ENCODE measurements at places on chromosomes 3 and 15.

DNA sequence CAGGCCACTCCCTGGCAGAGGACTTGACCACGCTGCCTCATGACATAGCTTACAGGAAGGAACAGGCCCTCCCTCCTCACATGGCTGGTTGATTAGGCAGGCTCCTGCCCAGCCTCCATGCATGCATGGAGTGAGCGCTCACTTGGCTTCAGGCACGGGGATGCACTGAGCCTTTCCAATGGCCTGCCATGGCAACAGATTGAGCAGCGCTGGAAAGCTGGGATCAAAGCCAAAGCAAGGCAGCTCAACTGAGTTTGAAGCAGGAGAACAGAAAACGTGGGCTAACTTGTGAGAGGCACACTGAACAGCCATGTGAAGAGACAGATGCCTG, 5.9 kb upstream of the GRAMD2A start:
- DNase-seq: no peak

GRCh38 chr15:89374086-89374981, 39.7 kb upstream of the POLG start:
- no peak for DNase-seq

GRCh38 chr15:40877694-40878093, 3.7 kb upstream of the RHOV start:
- no peak for DNase-seq

- DNase-seq: no peak
These were observed 156.3 kb downstream of the HCN4 start for GRCh38 chr15:73212424-73212823.

GRCh38 chr3:5274091-5274490, 86.6 kb downstream of the EDEM1 start:
- no peak for DNase-seq

- no peak for DNase-seq
These were observed 8.5 kb downstream of the IP6K2 start for GRCh38 chr3:48708481-48708889.

DNA sequence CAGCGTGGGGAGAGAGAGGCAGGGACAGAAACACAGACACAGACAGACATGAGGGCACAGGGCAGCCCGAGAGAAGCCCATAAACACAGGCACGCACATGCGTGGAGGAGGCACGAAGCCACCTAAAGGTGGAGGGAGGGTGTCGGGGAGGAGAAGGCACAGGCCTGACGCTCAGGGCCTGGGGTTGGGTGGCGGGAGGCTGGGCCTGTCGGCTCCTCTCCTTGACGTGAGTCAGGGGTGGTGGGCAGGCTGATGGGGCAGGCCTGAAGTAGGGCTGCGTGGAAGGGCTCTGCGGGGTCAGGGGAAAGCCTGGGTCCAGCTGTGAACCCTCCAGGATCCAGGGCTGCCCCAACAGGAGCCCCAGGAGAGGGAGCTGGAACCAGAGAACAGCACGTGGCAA, 74.2 kb downstream of the EPHB3 start:
- no peak for DNase-seq

DNA sequence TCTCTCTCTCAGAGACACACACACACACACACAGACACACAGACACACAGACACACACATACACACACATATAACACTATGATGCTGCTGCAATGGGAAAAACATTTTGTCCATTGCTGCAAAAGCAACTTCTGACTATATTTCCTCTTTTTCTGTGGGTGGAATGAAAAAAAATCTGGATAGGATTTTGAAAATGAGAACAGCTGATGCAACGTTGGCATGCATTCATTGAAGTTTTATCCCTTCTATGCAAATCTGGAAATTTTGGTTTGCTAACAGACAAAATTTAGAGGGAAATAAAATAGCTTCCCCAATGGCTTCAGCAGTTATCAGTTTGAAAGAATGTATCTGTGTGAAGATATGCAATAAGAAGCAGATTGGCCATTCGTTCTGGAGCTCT, 763.4 kb upstream of the GRM7 start:
- no peak for DNase-seq

GRCh38 chr3:134066651-134067530, 37.2 kb upstream of the SLCO2A1 start:
- no peak for DNase-seq

DNA sequence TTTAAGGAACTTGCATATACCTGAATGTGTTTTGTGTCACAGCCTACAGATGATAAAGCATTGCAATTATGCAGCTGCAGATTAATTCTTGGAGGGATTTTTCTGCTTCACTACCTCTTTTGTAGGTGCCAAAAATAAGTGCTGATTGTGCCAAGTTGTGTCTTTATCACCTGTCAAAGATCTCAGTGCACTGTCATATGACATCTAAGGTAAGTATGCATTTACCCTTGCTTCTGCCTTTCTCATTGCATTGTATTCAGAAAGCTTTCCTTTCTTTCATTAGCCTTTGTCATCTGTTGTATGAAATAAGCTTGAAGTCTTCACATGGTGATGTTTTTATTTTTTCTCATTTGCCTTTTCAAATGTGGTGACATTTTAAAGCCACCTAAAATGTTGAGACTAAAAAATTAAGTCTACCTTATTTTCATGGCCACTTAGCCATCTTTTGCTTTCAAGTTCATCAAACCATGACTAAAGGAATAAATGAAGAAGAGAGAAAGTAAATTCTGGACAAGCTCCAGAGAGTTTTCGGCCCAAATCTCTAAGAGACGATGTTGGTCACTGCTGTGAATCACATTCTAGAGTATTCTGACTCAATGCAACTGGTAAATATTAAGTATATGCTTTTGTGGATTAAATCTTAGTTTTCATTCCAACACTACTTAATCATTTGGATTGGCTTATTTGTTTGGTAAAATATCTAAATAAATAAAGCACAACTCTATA, 381.8 kb upstream of the EPHA3 start:
- DNase-seq: no peak

DNA sequence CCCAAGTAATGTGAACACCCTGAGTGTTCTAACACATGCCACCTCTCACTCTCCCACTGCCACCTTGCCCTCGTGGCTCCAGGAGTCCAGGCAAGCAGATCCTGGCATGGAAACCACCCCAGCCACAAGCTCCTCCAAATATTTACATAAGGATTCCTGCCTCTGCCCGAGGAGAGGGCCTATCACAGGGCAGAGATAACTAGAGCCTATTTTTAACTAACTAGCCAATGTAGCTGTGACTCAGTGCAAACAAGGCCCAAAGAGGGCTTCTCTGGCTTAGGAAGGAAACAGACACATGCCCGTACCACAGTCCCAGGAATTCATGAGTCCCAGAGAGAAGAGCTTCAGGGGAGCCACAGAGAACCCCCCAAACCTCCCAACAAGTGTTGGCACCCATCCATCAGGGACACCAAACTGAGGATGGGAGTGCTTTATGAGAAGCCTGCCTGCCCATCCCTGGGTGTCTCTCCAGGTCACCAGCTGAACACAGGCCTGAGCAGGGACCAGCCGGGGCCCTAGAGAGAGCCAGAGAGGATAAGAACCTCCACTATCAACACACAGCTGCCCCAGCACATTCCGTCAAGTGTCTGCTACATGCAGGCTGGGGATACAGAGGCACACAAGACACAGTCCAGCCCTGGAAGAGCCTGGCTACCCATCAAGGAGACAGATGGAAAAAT, 9.2 kb downstream of the FYCO1 start:
- DNase-seq: no peak

- DNase-seq: no peak
These were observed 86.2 kb downstream of the USP13 start for GRCh38 chr3:179738998-179739397.

DNA sequence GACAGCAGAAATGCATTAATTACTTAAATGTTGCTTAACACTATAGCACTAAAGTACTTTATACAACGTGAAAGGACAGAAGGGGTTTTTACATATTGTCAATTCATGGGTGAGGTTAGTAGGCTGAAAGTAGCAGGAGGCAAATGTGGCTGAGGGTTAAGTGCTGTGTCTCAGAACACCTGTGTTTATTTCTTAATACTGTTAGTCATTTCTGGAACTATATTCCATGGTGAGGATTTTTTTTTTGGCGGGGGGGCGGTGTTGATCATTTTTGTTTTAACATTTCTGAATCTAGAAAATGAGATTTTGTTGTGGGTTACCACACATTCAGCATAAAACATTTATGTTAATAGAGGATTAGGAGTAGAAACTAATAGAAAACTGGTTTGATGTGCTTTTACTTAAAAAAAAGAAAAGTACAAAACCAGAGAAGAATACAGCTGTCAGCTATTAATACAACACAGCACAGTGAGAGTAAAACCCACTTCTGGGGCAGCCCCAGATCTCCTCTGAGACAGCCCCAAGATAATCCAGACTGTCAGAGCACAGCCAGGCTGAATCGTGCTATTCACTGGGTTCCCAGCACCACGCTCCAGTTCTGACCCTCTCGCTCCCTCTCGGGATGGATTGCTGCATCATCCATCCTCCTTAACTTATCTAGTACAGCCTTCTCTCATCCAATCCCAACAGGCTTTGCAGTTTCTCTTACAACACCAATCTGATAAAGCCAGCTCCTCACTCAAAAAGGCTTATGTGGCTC, 307.7 kb downstream of the TUSC7 start:
- no peak for DNase-seq

- DNase-seq: no peak
These were observed 487.5 kb downstream of the GABRG3 start for GRCh38 chr15:27458345-27459084.

DNA sequence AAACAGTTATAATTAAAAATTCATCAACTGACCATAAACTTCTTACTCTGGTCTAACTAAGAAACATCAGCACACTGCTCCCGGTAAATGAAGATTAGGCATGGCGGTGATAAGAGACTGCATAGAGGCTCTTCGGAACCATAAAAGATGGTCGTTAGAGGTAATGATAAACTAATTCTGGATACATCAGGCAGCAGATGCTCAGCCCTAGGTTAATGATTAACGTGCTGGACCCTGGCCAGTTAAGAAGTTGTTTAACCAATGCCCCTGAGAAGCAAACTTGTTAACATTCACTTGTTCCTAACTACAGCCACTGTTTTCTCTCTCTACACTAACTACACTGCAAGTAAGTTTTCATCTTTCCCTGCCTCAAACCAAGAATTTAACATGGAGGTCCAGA, 111.5 kb downstream of the PDZRN3 start:
- DNase-seq: no peak

GRCh38 chr15:35014241-35014640, 26.2 kb upstream of the ZNF770 start:
- no peak for DNase-seq

GRCh38 chr15:26790118-26790517, 17.3 kb upstream of the GABRB3 start:
- DNase-seq: no peak

- DNase-seq: no peak
These were observed 34.9 kb upstream of the SLC25A36 start for GRCh38 chr3:140906785-140907184.

DNA sequence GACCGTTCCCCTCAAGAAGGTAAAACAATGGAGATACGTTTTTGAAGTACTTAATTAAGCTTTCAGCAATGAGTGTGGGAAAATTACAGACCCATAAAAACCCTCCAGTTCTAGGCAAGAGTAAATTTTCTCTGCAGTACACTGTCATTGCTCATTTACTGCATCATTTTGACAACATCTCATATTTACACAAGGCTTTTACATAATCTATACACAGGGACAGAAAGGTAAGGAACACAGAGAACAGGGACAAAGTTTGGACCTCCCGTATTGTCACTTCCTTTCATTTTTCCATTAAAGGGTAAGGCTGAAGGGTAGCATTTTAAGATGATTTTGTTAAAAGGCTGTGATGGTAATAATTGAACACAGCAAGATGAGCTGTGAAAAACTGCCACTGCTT, 7.4 kb upstream of the HGD start:
- no peak for DNase-seq

- DNase-seq: no peak
These were observed 60.4 kb upstream of the CHD2 start for GRCh38 chr15:92839696-92840095.

- no peak for DNase-seq
These were observed 13.0 kb upstream of the MAPK6 start for GRCh38 chr15:52005748-52006701.

DNA sequence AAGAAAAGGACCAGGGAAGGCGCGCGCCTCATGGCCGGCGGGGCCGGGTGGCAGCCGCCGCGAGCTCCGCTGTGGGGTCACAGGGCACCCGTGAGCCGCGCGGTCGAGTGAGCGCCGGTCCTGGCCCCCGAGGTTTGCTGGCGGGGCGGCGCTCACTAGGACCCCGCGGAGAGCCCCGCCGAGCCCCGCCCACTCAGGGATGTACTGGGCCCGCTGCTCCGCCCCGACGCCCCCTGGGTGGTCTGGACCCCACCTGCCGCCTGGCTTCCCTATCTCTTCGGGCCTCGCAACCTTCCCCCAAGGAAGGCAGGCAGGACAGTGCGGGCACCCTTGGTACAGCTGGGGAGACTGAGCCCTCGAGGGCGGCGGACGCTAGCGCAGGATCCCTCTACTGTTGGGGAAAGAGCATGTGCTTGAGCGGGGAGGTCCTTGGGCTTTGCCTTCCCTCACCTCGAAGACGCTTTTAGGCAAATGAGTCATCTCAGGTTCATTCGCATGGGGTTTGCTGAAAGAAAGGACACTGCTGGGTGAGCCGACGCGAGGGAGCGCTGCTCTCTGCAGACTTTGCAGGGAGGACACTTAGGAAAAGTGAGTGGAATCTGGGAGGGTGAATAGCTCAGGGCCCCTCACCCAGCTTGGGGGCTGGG, at the start of gene CHRNB4:
CHRNB4 (minus strand) TSS at position 109 of the 647 bp plus-strand sequence; CDS start at position 32, 77 bp downstream.
- DNase-seq: no peak

DNA sequence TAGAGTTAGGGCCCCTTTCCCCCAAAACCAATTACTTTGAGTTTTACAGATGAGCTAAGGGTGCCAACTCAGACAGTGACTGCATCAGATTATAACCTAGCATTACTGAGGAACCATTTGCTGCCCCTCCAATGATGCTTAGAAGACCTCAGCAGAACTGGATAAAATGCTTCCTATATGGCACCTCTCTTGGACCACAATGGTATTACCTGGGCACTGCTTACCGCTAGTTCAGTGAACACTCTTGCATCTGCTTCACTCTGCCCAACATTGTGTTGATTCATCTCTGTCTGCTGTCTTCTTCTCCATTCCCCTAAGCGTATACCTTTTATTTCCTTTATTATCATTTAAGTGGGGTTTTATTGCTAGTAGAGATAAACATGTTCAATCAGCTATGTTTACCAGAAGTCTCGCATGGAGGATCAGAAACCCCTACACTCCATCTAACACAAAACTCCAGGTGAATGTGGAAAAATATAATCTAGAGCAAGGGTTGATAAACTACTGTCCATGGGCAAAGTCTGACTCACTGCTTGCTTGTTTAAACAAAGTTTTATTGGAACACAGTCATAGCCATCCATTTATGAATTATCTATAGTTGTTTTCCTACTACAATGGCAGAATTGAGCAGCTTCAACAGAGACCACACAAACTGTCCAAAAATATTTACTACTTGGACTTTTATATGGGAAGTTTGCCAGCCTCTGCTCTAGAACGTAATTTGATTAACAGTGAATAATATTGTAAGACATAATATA, 100.2 kb upstream of the PTX3 start:
- DNase-seq: no peak

- no peak for DNase-seq
These were observed 14.8 kb upstream of the BUB1B start for GRCh38 chr15:40146037-40146436.

DNA sequence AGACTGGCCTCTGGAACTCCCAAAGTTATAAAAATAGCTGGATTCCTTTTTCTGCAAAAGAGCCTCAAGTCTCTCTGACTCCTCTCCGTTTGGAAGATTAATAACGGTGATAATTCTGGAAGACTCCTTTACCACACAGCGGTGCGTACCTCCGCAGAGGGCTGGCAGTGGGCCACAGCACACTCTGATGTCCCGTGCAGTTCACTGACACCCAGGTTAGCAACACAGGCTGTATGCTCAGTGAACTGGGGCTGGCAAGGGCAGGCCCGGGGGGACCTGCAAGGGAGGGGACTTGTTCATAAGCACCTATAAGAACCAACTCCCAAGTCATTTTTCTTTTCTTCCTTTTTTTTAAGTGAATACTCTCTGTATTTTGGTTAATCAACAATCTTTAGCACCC, 120.3 kb upstream of the TJP1 start:
- DNase-seq: no peak
